ENCODE measurements at places on chromosomes 7 and 10.
A peak's percentile ranks its signal among the peaks of the same experiment; 100 is the strongest.

DNA sequence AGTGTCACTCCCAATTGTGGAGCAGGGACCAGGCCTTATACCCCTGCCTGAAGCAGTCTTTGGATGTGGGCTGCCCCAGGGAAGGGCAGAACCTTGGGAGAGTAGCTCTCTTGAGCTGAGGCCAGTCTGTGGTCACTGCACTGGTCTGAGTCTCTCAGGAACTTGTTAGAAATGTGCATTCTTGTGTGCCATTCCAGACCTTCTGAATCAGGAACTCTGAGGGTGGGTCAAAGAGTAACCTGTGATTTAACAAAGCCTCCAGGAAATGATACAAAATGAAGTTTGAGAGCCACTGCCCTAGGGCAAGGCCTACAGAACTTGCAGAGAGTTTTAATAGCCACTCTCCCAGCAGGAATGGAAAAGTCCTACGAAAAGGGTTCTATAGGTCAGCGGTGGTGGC, 68.1 kb downstream of the LYZL1 start:
- DNase-seq: no peak

GRCh38 chr7:158277219-158278141, 310.1 kb downstream of the PTPRN2 start:
- no peak for DNase-seq

- DNase-seq: no peak
Observed at GRCh38 chr10:132669208-132669861, 116.6 kb downstream of the NKX6-2 start.

GRCh38 chr7:50068026-50068425, 25.0 kb downstream of the ZPBP start:
- DNase-seq: no peak

DNA sequence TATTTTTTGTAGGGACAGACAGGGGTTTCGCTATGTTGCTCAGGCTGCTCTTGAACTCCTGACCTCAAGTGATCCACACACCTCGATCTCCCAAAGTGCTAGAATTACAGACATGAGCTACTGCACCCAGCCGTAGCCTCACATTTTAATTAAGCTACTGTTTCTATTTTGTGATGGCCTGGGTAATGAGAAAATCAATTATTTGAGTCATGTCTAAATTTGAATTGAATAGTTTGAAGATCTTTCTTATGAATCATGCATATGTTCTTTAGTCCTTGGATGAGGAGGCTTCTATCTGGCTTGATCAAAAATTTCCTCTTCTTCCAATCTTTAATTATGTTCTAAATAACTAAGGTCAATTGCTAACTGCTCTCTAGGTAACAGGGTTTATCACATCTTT, 175.0 kb downstream of the REEP3 start:
- no peak for DNase-seq

DNA sequence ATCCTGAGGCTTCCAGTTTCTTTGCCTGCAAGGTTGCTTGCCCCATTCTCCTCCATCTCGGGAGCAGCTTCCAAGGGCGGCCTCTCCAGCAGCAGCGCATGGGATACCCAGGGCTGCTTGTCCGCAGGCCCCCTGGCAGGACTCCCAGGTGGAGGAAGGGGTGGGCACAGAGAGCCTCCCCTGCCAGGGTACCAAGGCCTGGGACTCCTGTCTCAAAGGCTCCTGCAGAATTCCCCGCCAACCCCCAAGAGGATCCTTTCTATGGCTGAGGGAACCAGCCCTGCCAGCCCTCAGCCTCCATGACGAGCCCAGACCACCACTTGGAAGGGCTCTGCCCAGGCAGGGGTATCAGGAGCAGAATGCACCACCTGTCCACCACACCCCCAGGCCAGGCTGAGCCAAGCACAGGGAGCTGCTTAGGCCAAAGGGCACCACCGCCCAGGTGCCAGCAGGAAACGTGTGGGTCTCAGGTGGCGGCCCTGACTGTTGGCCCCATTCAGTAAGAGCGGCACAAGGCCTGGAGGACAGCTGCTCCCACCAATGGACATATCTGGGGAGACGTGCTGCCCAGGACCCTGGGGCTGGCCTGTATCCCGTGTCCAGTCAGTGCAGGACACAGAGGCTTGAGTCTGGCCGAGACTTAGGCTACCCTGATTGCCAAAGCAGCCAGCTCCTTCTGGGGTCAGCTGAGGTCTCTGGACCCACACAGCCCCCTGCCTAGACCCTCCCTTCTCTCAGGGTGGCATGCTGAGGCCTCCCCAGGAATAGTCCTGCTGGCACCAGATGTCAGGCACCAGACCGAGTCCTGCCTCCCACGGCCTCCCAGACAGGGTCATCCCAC, 33.8 kb upstream of the INPP5A start:
- no peak for DNase-seq

DNA sequence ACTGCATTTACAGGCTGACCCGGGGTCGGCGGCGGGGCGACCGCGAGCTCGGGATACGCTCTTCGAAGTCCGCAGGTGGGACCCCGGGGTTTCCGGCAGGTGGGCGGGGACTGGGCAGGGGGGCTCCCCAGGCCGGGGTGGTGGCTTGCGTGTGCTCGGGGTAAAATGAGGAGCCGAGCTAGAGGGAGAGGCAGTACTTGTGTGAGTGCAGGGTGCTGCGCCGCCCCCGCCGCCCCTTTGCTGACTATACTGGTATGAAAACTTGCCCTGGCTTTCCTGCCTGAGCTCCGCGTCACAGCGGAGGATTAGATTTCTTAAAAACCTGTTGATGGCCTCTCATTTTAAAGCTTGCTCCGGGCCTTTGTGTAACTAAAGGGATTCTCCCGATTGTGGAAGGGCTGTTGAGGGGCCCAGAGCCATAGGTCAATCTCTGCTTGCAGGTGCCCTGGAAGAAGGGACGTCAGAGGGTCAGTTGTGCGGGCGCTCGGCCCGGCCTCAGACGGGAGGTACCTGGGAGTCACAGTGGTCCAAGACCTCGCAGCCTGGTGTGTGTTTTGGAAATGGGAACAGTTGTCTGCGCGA, 488 bp downstream of the ARMC10 start:
- peak; percentile 64 for DNase-seq

DNA sequence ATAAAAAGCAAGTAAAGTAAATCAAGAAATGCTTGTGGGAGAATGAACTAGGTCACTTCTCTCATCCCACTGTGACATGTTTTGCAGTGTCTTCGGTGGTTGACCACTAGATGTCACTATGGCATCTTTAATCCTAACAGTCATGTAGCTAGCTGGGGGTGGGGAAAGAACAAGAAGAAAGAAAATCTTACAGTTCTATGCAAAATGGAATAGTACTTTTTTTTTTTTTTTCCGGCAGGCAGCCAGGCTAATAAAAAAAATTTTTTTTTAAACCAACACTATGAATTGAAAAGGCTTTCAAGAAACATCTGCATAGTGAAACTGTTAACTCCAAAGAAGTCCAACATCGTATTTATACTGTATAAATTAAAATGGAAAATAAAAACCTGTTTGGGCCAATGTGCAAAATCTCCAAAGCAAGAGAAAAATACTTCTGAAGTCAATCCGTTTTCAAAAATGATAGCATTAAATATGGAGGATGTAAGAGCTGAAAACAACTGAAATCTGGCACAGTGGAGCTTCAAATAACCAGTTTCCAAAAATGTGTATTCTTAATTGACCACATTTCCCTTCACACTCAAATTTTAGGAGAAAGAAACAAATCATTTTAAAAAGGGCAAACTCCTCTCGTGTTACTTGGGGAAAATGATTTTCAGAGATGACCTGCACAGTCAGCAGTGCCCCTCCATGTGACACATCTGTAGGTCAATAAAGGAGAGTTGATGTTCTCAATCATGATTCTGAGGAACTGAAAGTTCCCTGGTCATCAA, 38.5 kb downstream of the CDK1 start:
- no peak for DNase-seq

DNA sequence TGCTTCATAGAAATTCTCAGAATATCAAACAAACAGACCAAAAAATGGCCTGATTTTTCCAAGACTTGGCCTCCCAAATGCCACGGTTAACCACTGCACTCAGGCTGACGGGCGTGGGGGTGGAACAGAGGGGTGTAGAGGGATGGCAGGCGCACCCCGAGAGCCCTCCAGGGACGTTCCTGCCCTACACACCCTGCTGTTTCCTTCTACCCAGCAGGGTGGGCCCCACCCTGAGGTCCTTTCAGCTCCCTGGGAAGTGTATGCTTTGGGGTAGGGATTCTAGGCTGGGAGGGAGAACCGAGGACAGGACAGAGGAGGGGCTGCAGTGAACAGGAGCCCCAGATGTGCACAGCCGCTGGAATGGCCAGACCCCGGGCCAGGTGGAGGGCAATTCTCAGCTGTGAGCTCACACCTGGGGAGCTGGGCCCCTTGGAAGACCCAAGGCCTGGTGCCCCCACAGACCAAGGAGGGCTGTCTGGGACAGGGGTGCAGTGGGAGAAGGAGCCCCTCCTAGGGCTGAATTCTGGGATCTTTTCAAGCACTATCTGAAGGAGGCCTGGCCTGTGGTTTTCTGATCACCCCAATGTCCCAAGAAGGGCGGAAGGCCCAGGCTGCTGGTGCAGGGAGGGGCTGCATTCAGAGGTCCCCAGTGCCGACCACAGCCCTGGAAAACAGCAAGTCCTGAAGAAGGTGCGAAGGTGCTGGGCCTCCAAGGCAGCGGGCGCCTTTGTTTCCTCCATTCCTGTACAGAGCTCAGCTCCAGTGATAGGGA, 32.9 kb upstream of the INPP5A start:
- no peak for DNase-seq

DNA sequence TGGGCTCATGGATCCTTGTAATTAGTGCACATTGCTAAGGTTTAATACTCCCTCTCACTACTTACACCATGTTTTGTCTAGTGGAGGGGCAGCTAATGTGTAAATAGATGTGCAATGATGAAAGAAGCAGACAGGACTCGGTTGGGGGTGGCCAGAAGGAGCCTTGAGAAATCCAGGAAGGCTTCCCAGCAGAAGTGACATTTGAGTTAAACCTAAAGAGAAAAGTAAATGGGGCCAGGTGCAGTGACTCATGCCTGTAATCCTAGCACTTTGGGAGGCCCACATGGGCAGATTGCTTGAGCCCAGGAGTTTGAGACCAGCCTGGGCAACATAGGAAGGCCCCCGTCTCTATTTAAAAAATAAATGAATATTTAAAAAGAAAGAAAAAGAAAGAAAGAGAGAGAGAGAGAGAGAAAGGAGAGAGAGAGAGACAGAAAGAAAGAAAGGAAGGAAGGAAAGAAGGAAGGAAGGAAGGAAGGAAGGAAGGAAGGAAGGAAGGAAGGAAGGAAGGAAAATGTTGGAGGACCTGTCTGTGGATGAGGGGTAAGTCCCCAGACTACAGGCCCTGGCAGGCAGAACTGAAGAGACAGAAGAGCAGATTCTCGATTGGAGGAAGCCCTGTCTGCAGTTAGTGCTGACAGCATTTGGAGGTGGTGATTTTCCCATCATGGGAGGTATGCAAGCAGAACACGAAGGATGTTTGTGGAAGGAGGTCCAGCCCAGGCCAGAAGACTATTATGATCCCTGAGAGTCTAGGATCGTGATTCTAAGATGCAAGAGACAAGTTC, 3.6 kb downstream of the ELN start:
- no peak for DNase-seq

- no peak for DNase-seq
Observed at GRCh38 chr10:101986624-101986971, 69.4 kb downstream of the ARMH3 start.

DNA sequence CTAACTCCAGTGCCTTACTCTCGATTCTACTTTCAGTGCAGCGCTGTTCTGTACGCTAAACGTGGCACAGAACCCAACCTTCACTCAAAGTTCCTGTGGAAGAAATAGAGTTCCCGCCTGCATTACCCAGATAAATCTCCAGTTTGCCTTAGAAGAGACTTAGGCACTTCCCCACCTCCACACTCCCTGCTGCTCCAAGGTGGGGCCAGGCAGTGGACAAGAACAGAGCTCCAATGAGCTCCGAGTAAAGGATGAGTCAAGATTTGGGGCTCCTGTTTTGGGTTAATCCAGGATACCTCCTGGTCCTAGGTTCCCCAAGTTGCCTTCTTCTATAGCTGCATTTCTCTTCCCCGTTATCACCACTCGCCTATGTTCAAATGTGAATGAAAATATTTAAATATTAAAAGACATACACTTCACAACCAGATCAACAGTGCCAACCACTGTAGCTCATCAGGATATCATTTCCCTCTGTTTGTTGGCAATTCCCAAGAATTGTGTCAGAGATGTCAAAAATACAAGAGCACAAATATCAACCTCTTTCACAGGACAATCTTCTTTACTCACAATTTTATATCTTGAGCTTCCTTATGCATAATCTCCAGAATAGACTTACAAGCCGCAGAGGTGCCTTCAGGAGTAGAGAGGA, 48.0 kb downstream of the MALSU1 start:
- DNase-seq: no peak

DNA sequence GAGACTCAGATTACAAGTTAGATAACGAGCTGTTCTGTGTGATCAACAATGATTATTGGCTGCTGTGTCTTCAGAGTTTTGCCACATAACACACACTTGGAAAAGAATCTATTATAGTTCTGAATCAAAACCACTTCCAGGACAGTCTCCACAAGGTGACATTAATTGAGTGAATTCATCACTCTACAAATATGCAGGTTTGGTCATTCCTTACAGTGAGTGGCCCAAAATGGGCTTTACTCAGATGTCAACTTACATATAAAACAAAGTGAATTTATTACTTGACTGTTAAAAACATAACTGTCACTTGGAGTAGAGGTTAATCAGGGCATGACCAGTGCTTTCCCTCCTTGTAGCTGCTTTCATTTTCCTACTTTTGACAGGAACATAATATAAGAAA, 984.3 kb downstream of the REEP3 start:
- no peak for DNase-seq

DNA sequence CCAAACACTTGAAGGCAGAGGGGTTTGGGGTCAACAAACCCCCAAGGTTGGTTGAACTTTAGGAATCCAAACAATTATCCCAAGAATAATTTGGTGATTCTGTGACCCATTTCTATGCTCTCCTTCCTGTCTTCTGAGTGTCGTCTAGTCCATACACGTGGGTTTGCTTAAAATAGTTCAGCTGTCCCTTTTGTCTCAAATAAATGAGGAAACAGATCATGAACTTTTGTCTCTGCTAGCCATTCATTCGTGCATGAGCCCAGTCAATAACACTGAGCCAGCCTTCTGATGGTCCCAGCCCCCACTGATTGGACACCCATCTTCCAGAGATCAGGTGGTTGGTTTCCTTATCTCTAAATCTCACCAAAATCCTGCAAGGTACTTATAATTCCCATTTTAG, 255.4 kb downstream of the PRPF18 start:
- no peak for DNase-seq

DNA sequence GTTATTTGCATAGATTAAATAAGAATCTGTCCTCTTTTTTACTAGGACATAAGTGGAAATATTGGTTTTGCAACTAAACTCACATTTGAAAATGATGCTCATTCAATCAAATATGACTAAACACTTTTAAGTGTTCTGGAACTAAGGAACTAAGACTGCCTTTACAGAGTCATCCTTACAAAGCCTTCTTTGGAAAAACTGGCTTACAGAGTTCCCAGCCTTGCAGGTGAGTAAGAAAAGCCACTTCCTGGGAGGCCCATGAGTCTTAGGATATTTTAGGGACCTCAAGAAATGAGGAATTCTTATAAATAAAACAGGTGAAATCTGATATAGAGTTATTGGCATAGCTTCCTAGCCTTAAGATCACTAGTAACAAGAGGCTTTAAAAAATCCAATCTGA, 135.5 kb downstream of the ALOX5 start:
- no peak for DNase-seq

Measured in stimulated activated CD4-positive, alpha-beta T cell treated with anti-CD3 and anti-CD28 coated beads, Interleukin-1b, Interleukin-23, amount 100 ng/mL, for 24 hours (primary cell).